Fibroblast of lung (primary cell): ENCODE measurements at places on chromosomes 1 and 21. TPM values are rescaled to one million over a fixed set of nuclear protein-coding genes. Genes with fewer than 3 reads are reported as not detected.

Gene HCRTR1
- not detected in 2 replicates for total RNA-seq

Gene MYOC
- 1.2 and 2.1 TPM in 2 replicates for total RNA-seq

GRCh38 chr1:184974056-184974836 is at the start of gene NIBAN1:
NIBAN1 (minus strand) TSS chr1:184974508; CDS start chr1:184974356, 152 bp downstream.
- DNase-seq = peak; percentile 74
- H3K27ac ChIP-seq = peak within 1 kb of the TSS; percentile 56

- no peak for DNase-seq
- H3K27ac ChIP-seq = no peak overlapping the region
- H3K36me3 ChIP-seq = peaks cover 2% of the 10 kb centered on the region
Observed at GRCh38 chr1:47371016-47371517, 37.5 kb downstream of the CMPK1 start.

DNA sequence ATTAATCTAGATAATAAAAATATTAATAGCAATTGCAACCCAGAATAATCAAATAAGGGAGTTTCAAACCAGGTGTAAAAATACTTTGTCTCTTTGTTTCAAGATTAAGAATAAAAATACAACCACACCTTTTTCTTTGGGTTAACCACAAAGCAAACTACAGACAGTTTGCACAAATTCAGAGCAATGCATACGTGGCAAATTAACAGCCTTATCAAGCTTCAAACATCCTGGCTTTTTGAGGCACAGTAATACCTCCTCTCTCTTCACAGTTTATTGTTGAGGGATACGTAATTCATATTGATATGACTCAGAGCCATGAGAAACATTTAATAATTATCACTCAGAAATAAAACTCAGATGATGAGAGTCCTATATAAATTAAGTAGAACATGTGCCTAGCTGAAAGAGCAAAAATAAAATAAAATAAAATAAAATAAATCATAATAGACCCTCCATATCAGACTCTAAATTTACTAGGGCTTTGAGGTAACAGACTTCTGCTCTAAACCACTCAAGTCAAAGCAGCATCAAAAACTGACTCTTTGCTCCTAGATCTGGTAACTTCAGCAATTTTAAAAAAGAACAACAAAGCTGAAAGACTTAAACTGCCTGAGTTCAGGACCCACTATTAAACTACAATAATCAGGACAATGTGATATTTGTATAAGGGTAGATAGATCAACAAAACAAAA is 11.4 kb downstream of the EDEM3 start:
- DNase-seq = no peak
- H3K36me3 ChIP-seq = no peaks in the 10 kb centered on the region
- H3K27ac ChIP-seq = no peak overlapping the region
- H3K4me1 ChIP-seq = peaks cover 2% of the 10 kb centered on the region
- H3K4me3 ChIP-seq = no peak overlapping the region
- no peaks in the 10 kb centered on the region for H3K27me3 ChIP-seq

- H3K4me3 ChIP-seq = no peak overlapping the region
- no peaks in the 10 kb centered on the region for H3K36me3 ChIP-seq
- H3K27me3 ChIP-seq = no peaks in the 10 kb centered on the region
Observed at GRCh38 chr1:89975540-89976125, 19.3 kb upstream of the ZNF326 start.

DNA sequence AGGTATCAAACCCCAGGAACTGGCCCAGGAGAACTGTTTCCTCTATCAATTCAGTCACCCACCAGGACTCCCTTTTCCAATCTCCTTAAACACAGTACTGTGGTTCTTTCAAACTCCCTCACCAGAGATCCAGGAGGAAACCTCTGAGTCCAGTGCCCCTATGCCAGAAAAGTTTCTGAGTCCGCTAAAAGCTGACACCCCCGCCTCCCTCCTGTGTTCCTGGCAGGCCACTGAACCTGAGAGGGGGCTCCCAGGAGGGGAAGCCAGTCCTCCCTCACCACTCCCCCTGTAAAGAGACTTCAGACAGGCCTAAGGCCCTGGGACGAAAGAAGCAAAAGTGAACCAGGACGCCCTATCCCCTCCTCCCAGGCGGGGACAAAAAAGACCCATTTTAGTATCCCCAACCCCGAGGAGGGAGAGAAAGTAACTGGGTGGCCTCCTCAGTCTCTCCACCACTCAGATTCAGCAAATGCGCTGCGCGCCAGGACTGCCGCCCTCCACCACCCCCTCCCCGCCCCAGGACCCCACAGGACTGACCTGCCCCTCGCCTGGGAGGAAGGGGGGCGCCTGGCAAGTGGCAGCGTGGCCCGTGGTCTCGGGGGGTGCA is 624 bp downstream of the SLC41A1 start:
- H3K27me3 ChIP-seq = no peaks in the 10 kb centered on the region
- H3K4me3 ChIP-seq = peak overlapping the region; percentile 71
- H3K27ac ChIP-seq = peak overlapping the region; percentile 69
- H3K36me3 ChIP-seq = peaks cover 2% of the 10 kb centered on the region

Gene FCGR3B
- not detected in 2 replicates for total RNA-seq

Gene AGL
- total RNA-seq = 11.6 and 12.6 TPM in 2 replicates

GRCh38 chr1:157723157-157723556 is 22.6 kb upstream of the FCRL3 start:
- no peaks in the 10 kb centered on the region for H3K4me1 ChIP-seq
- no peak for DNase-seq
- no peaks in the 10 kb centered on the region for H3K27me3 ChIP-seq
- H3K27ac ChIP-seq = no peak overlapping the region

Gene NBPF6
- not detected in 2 replicates for total RNA-seq

Gene LENEP
- total RNA-seq = 0.26 TPM in 1 of 2 replicates, not detected in the other

Gene CD1C
- not detected in 2 replicates for total RNA-seq

DNA sequence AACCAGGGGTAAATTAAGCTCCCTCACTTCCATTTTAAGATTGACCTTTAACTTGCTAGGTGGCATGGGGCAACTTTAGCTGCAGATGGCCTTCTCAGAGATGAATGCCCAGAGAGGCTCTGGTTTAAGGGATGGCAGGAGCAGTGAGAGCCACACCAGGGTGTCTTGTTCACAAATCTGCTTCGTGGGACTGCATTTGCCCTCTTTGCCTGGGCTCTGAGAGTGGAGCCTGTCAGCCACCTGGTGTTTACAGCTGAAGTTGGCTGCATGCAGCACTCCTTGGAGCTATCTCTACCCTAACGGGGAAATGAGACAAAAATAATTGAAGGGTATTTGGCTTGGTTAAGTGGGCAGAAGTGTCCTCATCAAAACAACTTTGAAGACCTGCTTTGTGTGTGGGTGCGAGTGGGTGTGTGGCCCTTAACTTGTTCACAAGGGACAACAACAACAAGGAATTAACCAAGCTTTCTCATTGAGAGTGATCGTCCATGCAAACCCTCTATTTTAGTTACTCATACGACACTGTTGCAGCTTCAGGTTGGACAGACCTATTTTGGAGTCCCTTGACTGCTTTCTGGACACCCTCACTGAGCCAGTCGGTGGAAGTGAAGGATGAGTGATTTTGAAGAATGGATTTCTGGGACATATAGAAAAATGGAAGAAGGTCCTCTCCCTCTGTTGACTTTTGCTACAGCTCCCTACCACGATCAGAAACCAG is 29.8 kb downstream of the PGM1 start:
- DNase-seq = no peak
- H3K4me3 ChIP-seq = no peak overlapping the region
- H3K36me3 ChIP-seq = no peaks in the 10 kb centered on the region
- H3K4me1 ChIP-seq = no peaks in the 10 kb centered on the region

GRCh38 chr1:205191622-205192021 is 19.9 kb downstream of the DSTYK start:
- no peak overlapping the region for H3K27ac ChIP-seq
- no peak for DNase-seq
- H3K36me3 ChIP-seq = peaks cover 4% of the 10 kb centered on the region
- no peaks in the 10 kb centered on the region for H3K27me3 ChIP-seq

Gene RNF223
- not detected in 2 replicates for total RNA-seq

Gene RIIAD1
- total RNA-seq = not detected in 2 replicates

DNA sequence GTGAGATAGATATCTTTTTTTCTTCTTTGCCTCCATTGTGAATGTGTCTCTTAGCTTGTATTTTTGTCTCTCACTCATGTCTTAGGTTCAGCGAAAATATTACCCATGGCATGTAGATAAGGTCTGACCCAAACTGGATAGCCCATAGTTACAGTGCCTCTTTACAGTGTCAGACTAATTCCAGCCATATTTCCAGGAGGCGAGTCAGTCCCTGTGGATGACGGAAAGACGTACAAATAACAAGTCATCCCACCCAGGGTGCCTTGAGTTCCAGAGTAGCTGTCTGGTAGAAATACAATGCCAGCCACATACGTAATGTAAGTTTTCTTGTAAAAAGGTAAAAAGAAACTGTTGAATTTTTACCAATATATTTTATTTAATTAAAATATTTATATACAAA is 157.3 kb downstream of the ZNF281 start:
- no peaks in the 10 kb centered on the region for H3K36me3 ChIP-seq
- H3K27me3 ChIP-seq = no peaks in the 10 kb centered on the region
- no peak overlapping the region for H3K27ac ChIP-seq
- no peak overlapping the region for H3K4me3 ChIP-seq

Gene LAD1
- total RNA-seq = not detected in 2 replicates

DNA sequence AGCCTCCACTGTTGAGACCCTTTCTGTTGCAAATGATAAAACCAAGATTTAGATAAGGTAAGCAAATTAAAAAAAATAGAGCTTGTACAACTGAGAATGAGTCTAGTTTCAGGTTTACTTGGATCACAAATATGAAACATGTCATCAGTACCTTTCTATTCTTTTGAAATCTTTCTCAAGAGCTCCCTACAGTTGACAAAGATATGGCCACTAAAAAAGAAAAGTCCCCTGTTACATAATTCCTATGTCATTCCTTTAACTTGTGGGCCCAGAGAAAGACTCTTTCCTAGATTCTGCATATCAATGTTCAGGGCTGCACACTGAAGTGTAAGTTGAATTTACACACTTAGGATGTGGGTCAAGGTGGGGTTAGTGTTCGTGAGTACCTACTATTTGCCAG is 168.1 kb downstream of the PLA2G4A start:
- no peaks in the 10 kb centered on the region for H3K36me3 ChIP-seq
- H3K27ac ChIP-seq = no peak overlapping the region
- no peak for DNase-seq
- H3K27me3 ChIP-seq = no peaks in the 10 kb centered on the region
- H3K4me1 ChIP-seq = peaks cover under 1% of the 10 kb centered on the region
- no peak overlapping the region for H3K4me3 ChIP-seq

Gene SYDE2
- total RNA-seq = 7.4 TPM in 2 replicates

DNA sequence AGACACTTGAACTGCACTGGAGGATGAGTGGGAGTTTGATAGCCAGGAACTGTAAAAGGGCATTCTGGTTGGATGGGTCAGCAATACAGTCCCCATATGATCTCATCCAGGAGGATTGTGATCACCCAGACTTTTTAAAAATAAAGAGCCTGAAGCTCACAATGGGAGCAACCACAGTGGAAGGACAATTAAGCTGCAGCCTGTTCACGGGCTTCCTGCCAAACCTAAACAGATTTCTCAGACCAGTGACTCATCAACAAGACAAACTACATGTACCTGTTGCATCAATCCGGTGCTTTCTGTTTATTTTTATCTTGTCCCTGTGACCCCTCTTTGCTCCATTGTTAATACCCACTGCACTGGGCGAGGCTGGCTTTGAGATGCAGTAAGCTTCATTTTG is 52.3 kb downstream of the PAPPA2 start:
- peak; percentile 81 for DNase-seq
- H3K27me3 ChIP-seq = no peaks in the 10 kb centered on the region
- no peak overlapping the region for H3K4me3 ChIP-seq
- no peak overlapping the region for H3K27ac ChIP-seq
- H3K36me3 ChIP-seq = no peaks in the 10 kb centered on the region
- H3K4me1 ChIP-seq = no peaks in the 10 kb centered on the region

Gene IRF6
- total RNA-seq = under 0.01 and 0.66 TPM in 2 replicates

DNA sequence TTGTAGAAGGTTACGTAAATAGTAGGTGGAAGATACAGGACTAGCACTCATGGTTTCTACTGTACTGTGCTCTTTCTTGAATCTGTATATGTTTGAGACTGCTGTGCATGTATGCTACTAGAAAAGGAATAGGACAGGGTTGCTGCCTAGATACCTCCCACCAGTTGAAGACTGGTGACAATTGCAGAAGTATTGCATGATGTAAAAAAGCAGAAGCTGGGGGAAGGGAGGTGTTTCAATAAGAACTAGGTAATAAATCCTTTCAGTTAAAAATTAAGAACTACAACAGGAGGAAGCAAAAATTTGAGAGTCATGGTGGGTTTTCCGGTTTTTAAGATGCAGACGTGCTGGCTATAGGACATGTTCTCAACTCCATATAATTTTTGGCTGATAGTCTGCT is 88.1 kb downstream of the CCDC30 start:
- H3K4me1 ChIP-seq = no peaks in the 10 kb centered on the region
- no peak for DNase-seq

Gene C1QC
- not detected in 2 replicates for total RNA-seq

DNA sequence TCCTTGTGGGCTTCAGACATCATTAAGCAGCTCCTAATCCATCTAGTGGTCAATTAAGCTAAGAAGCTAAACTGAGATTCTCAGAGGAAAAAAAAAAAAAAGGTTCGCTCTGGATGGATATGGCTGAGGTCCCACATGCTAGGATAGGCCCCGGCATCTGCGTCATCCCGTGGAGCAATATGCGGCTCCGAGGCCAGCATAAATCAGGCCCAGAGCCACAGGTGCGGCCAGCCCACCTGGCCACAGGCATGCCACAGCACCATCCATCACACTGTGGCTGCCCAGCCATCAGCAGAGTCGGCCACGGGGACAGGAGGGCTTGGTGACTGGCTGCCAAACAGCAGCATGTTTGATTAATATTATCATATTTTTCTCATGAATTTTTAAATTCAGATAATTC is 106.9 kb upstream of the TIAM1 start:
- no peaks in the 10 kb centered on the region for H3K4me1 ChIP-seq
- H3K36me3 ChIP-seq = no peaks in the 10 kb centered on the region
- H3K27ac ChIP-seq = no peak overlapping the region

DNA sequence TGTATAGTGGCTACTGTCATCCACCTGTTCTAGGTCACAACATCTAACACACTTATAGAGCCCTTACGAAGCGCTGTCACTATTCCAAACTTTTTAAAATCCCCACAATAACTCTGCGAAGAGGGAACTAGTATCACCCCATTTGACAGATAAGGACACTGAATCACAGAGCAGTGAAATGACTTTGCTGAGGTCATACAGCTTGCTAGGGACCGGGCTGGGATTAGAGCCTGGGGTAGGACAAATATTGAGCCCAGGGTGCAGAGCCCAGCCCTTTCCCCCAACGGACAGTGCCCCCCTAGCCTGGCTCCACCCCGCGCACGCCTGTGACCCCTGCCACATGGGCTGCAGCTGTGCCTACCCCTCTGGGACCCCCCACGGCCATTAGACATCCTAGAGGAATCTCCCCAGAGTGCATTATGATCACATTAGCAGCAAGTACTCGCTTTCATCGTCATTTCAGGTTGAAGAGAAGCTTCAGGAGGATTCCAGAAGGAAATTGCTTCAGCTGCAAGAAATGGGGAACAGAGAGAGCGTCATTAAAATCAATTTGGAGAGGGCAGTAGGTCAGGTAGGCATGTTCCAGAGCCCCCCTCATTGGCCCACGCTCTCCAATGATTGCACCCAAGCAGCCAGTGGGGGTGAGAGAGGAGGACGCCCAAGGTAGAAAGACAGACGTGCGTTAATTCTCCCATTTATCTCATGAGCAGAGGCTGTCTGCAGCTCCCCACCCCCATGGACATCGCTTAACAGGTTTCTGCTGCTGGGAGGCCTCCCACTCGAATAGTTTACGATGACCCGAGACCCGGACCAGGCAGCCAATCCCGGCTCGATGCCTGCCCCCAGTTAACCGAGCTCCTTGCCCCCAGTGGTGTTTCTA is 77.2 kb downstream of the FHAD1 start:
- H3K27ac ChIP-seq = no peak overlapping the region
- H3K4me3 ChIP-seq = no peak overlapping the region
- no peaks in the 10 kb centered on the region for H3K36me3 ChIP-seq
- DNase-seq = no peak
- no peaks in the 10 kb centered on the region for H3K27me3 ChIP-seq

GRCh38 chr21:25646474-25646873 is 7.4 kb downstream of the JAM2 start:
- no peaks in the 10 kb centered on the region for H3K4me1 ChIP-seq
- no peak for DNase-seq
- no peaks in the 10 kb centered on the region for H3K27me3 ChIP-seq
- H3K4me3 ChIP-seq = no peak overlapping the region
